Hypothalamus (tissue), 51 donors: ENCODE measurements at places on chromosomes 13 and 19.

DNA sequence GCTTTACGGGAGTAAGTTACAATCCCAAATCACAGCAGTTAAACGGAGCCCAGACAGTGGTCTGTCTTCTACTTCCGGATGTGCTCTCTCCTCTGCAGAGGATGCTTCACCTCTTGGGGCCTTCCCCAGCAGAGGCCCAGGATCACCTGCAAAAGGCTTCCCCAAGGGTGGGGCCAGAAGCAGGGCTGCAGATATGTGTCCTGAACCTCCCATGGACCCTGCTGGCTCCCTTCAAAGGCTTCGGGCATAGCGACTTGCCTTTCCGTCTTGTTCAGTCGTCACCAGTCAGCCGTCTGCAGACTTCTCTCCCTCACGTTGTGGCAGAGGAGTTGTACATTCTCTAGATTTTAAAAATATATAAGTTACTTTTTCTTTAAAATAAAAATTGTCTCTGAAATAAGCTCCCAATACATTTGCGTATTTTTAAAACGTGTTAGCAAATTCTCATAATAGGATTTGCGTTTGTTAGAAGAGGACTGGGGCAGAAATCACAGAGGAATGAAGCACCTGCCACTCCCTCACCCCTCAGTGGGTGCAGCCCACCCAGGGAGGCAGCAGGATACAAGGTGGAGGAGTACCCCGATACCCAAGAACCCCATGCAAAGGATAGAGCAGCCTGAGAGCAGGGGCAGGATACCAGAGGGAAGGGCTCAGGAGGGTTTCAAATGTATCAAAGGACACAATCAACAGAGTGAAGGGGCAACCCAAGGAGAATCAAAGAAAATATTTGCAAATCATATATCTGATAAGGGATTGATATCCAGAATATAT, 22.9 kb upstream of the MEDAG start:
- DNase-seq: no peak

DNA sequence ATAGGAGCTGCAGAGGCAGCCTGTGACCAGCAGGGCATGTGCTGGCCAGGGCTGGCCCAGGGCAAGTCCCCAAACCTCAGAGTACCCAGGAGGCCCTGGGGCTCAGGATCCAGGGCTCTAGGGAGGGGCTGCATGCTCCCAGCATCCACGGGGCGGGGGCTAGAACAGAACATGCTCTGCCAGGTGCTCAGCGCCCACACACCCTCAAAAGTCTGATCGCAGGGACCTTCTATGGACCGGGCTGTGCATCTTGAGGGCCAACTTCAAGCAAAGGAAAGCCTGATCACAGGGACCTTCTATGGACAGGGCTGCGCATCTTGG, 33.5 kb downstream of the ELL start:
- no peak for DNase-seq

- no peak for DNase-seq
Measured at GRCh38 chr13:63625869-63626268, 2210.2 kb upstream of the PCDH20 start.

DNA sequence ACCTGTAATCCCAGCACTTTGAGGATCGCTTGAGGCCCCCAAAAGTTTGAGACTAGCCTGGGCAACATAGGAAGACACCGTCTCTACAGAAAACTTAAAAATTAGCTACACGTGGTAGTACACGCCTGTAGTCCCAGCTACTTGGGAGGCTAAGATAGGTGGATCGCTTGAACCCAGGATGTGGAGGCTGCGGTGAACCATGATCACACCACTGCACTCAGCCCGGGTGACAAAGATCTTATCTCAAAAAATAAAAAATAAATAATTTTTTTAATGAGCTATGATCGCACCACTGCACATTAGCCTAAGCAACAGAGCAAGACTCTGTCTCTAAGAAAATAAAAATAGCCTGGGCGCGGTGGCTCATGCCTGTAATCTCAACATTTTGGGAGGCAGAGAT, 6.6 kb downstream of the RCBTB2 start:
- no peak for DNase-seq

DNA sequence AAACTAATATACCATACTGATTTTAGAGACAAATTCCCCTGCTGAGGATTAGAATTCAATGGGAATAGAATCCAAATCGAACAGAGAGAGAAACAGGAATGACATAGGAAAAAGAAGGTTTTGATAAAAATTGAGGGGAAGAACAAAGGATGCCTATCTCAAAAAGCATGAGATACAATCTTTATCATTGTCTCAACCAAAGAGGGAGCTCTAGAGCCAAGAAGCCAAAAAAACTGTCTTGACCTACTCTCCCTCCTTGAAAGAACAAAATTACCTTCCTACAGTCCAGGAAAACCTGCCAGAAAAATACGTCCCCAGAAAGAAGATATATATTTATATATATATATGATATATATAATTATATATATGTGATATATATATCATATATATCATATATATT, 39.2 kb upstream of the MIR17HG start:
- no peak for DNase-seq
